Stimulated activated CD4-positive, alpha-beta T cell treated with anti-CD3 and anti-CD28 coated beads, Interleukin-1b, Interleukin-23, amount 100 ng/mL, for 1 hour (primary cell): ENCODE measurements at places on chromosomes 6 and 20.

GRCh38 chr6:99661870-99662269 is 55.2 kb downstream of the PRDM13 start:
- DNase-seq, result no peak

GRCh38 chr6:164015088-164015484 is 600.6 kb downstream of the QKI start:
- no peak for DNase-seq

- DNase-seq, result no peak
These were observed 11.4 kb upstream of the VEGFA start for GRCh38 chr6:43758617-43759050.

DNA sequence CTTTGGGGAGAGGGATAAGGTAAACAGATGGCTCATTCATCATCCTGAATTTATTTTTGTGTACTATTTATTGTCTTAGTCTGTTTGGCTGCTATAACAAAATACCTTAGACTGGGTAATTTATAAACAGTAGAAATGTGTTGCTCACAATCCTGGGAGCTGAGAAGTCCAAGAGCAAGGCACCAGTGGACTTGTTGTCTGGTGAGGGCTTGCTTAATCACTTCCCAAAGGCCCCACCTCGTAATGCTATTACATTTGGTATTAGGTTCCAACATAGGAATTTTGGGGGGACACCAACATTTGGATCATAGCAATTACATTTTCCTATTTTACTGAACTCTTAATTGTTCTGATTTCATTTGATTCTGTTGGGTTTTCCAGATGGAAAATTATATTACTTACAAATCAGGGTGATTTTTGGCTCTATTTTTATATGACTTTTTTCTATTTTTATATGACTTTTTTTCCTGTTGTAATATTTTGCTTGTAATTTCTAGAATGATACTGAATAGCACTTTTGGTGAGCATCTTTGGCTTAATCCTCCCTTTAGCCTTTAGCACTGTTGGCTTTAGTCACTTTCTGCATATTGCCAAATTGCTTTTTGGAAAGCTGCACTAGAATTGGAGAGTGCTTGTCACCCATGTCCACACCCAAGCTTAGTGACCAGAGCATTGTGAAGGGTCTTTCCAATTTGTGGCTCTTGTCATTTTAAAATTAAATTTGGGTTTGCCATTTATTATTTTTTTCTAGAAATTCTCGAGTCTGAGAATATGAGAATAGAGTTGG is 43.7 kb upstream of the TULP4 start:
- DNase-seq, result no peak

DNA sequence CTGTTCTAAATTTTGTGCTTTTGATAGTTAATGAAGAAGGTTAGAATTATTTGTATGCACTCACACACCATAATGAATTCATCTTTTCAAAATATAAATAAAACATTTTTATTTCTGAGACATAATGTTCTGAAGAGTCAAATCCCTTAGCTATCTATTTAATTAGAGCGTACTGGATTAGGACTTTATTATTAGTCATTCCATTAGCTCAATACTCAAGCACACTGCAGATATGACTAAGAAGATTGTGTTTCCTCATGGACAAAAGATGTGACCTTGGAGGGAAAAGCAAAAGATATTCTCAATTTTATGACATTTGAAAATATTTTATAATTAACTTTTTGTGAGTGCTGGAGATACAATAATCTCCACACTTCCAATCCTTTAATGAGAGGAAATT is 666.4 kb downstream of the CD109 start:
- DNase-seq, result no peak

DNA sequence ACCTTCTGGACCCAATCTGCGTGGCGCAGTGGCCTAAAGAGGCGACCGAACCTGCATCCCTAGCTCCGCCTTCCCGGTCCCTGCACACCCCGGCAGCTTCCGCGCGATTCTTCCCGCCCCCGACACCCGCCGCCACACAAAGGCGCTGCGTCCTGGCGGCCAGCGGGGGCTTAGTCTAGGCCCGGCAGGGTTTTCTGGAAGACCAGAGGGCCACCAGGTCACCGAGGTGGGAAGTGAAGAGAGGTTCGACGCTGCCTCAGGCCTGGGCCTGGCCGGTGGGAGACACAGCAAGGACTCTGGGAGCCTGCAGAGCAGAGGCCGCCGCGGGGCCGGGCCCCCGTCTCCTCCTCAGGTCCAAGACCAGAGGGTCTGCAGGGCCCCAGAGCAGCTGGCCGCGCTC is 154.9 kb downstream of the OR2B2 start:
- DNase-seq, result peak; percentile 19
